Kidney (tissue), 22 donors: ENCODE measurements at places on chromosomes 3 and 15.

DNA sequence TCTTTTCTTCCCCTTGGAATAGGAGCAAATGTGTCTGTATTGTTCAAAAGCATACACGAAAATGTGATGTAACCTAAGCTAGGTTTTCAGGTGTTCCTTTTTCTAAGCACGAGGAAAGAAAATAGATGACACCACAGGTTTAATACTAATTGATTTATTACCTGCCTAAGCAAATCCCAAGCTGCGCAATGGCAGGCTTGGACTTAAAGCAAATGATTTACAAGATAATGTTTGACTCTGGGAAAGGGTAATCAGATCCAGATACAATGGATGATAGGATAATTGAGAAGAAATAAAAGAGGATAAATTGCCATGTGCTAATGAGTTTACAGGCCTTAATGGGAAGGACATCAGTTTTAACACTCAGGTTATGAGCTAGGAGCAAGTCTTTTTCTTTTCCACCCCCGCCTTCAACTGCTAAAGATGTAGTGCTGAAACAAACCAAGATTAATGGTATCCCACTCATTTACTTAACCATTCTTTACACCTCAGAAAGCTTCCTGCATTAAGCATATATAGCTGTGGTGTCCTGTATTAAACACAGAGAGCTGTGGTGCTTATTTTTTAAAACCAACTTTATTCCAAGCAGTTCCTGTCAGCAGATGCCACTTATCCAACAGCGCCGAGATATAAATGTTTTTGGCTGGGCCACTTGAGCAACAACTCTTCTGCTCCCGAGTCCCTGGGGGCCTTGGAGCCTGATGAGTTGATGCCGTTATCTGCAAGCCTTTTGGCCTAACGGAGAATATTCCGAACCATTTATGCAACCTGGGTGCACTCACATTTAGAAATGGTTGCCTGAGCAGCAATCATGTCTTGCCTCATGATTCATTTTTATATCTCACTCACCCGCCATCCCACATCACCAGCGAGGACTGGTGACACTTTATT is 205.5 kb downstream of the MECOM start:
- DNase-seq: peak; percentile 21

GRCh38 chr3:49498648-49499047 is 28.6 kb downstream of the DAG1 start:
- no peak for DNase-seq

DNA sequence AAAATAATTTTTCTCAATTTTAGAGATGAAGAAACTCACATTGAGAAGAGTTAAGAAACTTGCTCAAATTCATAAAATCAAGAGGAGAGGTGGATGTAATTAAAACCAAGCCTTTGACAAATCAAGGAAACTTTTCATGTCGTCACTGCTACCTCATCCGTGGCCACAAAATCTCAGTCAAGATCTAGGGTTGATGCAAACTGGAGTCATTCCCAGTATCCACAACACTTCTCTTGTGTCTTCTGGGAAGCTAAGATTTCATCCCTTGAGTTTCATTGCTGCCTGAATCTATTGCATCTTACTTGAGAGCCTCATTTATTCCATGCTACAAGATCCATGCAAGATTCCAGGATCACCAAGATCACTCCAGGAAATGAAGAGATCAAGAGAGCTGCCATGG is 5.4 kb upstream of the FBN1 start:
- no peak for DNase-seq

- no peak for DNase-seq
Measured at GRCh38 chr15:98282656-98283332, 322.3 kb downstream of the ARRDC4 start.

- DNase-seq: no peak
Measured at GRCh38 chr3:77040216-77040615, 317 bp downstream of the ROBO2 start.

DNA sequence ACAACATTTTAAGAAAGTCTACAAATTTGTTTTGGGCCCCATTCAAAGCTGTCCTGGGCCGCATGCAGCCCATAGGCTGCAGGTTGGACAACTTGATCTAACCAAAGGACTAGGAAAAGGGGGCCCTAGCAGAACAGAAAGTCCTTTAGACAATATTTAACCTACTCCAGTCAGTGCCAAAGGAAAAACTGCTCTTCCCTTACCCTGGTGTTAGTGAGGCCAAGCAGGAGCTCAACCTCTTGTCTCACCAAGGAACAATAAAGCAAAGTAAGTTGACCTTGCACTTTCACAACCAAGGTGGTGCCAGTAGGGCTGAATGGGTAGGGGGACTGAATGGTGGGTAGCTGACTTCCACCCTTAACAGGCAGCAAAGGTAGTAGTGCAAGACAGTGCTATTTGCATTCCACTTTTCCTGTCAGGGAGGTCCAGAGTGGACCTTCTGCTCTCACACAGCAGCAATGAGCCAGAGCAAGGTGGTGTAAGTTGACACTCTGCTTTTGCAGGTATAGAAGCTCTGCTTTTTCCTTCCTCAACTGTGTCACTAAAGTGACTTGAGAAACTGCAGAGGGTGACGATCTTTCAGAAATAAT is 124.9 kb downstream of the WDR72 start:
- no peak for DNase-seq

DNA sequence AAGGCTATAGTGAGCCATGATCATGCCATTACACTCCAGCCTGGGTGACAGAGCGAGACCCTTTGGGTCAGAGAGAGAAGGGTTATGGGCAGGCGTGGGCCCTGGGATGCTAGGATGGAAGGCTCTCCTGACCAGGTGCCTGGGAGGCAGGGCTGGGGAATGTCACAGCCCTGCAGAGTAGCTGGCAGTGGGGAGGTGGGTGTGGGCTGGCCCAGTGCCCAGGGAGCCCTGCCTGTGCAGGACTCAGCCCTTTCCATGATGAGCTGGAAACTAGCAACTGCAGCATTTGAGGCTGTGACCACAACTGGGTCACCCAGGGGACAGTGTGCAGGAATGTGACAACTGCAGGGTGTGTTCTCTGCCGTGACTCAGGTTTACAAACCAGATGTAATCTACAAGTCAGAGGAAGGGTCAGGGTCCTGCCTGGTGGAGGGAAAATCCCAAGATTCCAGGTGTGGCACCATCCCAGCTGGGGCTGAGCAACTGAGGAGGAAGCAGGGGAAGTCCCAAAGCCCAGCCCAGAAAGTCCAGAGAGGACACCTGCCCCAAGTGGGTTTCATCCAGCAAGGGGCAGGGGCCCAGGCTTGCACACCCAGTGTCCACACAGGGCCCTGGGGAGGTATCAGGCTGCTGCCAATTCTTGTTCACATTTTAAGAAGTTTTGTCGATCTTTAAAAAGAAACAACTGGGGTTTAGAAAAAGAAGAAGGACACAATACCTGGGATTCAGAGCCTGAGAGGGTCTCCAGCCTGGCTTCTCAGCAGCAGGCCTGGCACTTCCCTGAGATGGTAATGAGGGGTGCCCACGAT is 45.5 kb downstream of the SLC28A1 start:
- peak; percentile 90 for DNase-seq
